ENCODE measurements at places on chromosomes 16 and 17.

GRCh38 chr16:50066482-50067289 is 916 bp downstream of the HEATR3 start:
- DNase-seq = no peak

- no peak for DNase-seq
Measured at GRCh38 chr16:29875206-29875605, 12.2 kb upstream of the CDIPT start.

GRCh38 chr17:50289991-50290702 is 15.9 kb downstream of the TMEM92 start:
- DNase-seq = no peak

DNA sequence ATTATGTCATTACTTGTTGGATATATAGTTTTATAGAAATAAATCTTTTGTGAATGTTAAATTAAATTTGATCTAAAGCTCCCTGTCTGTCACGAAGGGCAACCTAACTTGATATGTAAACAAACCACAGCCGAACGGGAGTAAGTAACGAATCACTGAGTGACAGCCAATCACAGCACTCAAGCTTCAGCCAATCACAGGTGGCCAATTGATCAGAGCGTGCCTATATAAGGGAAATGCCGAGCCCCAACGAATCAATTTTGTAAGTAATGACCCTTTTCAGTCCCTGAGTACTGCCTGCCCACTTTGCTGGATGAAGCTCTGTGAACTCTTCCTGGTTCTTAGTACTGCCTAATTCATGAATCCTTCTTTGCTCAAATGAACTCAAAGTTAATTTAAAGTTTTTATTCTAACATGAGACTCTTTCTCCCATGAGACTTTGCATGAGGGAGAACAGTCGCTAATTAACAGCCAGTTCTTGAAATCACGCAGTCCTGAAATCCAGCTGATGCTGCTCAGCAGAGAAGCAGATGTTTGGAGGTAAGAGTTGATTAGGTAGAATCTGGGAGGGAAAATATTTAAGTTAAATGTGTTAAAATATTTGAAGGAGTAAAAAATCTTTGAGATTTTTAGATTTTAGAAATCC is 302.2 kb downstream of the CNTNAP4 start:
- no peak for DNase-seq

DNA sequence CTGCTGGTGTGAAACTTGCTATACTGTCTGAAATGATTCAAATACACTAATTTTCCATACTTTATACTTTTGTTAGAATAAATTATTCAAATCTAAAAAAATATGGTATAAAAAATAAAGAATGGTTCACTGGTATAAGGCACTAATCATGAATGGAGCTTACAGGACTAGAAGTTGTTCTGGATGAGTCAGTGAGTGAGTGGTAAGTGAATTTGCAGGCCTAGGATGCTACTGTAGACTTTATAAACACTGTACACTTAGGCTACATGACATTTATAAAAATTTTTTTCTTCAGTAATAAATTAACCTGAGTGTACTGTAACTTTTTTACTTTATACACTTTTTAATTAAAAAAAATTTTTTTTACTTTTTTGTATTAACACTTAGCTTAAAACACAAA is 95.5 kb downstream of the MAP2K4 start:
- DNase-seq = no peak

DNA sequence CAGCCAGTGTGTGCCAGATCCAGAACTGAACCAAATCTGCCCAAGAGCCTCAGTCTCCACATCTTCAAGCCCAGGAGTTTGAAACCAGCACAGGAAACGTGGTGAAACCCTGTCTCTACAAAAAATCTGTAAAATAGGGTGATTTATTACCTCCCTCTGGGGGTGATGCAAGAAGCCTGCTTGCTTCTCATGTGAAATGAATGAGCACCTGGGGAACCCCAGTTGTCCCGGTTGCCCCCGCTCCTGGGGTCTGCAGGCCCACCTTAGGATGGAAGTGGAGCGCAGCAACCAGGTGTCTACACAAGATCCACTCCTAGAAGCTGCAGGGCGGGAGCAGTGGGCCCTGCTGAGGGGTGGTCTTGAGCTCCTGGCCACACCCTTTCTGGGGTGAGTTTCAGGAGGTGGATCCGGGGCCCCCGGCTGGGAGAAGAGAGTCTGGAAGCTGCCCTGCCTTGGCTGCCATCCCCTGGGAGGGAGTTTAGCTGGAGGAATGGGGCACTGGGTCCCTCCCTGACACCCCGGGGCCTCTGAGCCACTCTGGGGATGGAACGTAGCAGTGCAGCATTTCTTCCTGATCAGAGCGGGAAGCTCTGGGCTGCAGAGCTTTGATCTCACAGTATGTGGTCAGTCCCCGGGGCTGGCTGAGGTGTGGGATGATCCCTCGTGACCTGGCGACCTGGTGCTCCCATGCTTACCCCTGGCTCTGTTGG is 117.8 kb downstream of the RAB11FIP4 start:
- peak; percentile 42 for DNase-seq

- no peak for DNase-seq
Measured at GRCh38 chr16:45454-45853, 8.0 kb downstream of the POLR3K start.

- peak; percentile 91 for DNase-seq
Measured at GRCh38 chr17:8220783-8221662, 10.6 kb upstream of the AURKB start.

GRCh38 chr16:87392821-87393679 is 914 bp downstream of the MAP1LC3B start:
- DNase-seq = no peak

DNA sequence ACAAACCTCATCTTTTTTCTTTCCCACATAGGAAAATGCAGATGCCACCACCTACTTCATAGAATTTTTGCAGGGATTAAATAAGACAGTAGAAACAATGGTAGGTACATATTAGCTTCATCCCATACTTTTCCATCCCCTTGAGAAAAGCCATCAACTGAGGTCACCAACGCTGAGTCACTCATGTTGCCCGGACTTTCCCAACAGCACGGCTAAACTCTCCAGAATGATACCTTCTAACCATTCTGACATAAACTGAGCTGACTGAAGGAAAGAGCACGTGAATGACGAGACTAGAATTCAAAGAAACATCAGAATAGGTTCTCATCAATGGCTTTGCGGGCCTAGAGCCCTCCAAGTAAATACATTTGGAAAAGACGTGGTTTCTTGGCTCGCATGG is 146.0 kb upstream of the RCVRN start:
- no peak for DNase-seq

DNA sequence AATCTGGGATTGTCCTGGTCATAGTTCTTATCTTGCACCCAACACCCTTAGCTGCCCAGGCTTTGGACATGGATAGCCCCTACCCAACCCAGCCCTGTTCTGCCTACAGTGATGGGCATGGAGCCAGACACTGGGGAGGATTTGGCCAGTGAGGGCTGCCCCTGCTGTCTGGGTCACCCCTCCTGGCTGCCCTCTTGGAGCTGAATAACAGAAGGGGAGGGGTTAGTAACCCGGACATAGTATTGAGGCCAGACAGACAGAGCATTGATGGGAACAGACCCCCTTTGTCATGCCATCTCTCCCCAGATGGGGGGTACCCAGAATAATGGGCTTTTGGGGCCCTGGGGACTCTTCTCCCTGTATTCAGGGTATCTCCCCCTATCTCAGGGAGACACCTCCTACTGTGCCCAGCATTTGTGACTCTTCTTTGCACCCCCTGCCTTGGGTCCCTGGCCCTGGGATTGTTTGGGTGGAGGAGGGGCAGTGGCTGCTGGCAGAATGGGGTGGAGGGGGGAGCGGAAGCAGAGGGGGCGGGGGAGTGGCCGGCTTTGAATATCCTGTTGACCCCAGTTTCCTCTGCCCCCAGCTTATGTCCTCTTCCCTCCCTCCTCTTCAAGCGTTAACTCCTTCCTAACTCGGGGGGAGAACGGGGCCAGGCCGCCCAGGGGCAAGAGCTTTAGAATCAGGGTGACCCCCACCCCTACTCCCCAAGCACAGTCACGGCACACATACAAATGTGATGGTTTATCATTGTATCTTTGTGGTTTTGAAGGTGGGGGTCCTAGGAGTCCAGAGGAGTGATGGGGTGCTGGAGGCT is 17.0 kb downstream of the GJD3 start:
- no peak for DNase-seq

- DNase-seq = no peak
Measured at GRCh38 chr16:81921843-81922584, 89.3 kb downstream of the SDR42E1 start.

DNA sequence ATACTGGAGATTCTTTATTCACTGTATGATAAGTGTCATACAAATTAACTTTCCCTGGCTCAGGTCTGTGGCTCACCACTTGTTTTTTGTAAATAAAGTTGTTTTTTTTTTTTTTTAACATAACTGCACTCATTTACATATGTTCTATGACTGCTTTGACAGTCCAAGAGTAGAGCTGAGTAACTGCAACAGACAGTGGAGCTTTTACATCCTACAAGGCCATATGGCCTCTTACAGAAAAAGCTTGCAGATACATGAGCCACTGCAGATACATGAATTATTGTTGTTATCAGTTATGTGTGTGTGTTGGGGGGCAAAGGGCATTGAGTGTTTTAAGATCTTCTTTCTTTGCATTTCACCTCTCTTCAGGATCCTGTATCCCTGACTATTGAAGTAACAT is 311.7 kb downstream of the BCAS3 start:
- no peak for DNase-seq

- DNase-seq = no peak
Measured at GRCh38 chr17:32947736-32948135, 19.8 kb downstream of the TMEM98 start.

DNA sequence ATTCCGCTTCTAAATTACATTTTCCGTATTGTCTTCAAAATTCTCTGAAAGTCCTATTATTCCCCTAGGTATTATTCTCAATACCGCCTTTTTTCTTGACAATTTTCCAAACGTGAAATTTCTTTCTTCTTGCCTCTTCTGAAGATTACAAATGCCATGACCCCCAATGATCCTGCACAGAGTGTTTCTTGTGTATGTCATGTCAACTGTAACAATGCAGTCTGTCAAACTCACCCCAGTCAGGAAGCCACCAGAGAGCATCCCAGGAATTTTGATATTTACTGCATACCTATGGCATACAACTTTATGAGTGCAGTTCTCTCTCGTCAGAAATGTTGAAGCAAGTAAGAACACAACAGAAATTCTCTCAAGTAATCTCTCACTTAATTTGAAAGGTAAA is 847.3 kb upstream of the CDH8 start:
- DNase-seq = no peak

- DNase-seq = no peak
Measured at GRCh38 chr17:59151591-59151990, 3.4 kb downstream of the SKA2 start.

GRCh38 chr17:41919840-41920579 is 1.3 kb upstream of the ACLY start:
- no peak for DNase-seq

DNA sequence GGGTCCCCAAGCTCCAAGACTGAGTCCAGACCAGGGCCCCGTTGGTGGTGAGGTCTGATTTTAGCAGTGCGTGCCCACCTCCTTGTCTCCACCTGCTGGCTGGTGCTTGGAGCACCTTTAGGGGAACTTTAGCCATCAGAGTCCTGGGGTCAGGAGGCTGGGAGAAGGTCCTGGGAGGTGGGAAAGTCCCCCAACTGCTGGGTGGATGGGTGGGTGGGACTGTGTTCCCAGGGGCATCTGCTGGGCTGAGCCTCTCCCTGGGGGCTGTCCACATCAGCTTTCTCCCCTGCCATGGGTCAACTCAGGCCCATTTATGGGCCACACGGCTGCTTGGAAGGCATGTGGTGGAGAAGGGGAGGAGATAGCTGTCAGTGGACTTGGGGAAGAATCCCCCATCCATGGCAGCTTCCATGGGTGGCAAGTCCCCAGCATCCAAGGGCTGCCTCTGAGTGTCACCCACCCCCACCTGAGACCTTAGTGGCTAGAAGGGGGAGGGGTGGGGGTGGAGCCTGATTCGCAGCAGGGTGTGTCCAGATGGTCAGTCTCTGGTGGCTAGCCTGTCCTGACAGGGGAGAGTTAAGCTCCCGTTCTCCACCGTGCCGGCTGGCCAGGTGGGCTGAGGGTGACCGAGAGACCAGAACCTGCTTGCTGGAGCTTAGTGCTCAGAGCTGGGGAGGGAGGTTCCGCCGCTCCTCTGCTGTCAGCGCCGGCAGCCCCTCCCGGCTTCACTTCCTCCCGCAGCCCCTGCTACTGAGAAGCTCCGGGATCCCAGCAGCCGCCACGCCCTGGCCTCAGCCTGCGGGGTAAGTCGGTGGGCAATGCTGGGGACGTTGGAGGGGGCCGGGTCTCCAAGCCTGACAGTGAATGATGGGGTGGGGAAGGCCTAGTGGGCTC is at the start of gene TRPV2:
TRPV2 (plus strand) TSS at position 541 of the 894 bp plus-strand sequence. CDS start 2,098 bp downstream, outside the sequence.
- no peak for DNase-seq

- DNase-seq = no peak
Measured at GRCh38 chr16:48317026-48317425, 68.2 kb downstream of the SIAH1 start.

DNA sequence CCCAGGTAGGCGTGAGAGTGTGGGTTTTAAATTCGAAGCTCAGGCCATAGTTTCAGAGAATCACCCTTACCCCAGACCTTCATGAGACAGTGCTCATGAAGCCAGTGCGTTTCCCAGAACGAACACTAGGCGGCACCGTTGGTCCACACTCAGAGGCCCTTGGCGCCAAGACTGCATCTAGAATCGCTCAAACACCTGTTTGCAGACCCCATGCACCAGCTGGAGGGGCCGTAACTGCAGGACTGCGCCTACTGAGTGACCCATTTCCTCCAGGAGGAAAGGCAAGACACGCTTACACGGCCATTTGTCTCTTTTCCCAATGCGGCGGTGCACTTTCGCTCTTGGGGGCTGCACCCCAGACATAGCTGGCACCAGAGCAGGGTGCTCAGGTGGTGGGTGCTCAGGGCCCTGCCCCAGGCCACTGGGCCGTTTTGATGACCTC is 34.0 kb downstream of the ADGRG5 start:
- DNase-seq = peak; percentile 72

DNA sequence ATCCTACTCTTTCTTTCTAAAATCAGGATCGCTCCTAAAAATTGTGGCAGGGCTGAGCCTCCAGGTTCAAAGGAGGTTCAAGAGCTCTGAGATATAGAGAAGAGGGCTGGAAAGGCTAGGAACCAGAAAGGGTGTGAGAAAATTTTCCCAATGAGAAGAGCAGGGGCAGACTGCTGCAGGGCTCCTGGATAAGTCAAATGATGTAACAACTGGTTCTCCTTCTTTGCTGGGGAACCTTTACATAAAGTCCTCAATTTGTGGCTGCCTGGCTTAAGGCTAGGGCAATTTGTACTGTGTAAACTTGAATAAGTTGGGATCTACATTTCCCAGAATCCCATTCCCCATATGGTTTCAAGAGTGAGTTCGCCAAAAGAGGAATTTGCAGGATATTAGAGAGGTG is 16.3 kb upstream of the AKAP1 start:
- DNase-seq = no peak

GRCh38 chr16:56121156-56121500 is 70.2 kb upstream of the GNAO1 start:
- DNase-seq = no peak

- no peak for DNase-seq
Measured at GRCh38 chr17:48609759-48610281, 997 bp downstream of the HOXB7 start.

All from Jurkat, Clone E6-1 (cell line).